Kidney (tissue), 22 donors: ENCODE measurements at places on chromosomes 2 and 18.

DNA sequence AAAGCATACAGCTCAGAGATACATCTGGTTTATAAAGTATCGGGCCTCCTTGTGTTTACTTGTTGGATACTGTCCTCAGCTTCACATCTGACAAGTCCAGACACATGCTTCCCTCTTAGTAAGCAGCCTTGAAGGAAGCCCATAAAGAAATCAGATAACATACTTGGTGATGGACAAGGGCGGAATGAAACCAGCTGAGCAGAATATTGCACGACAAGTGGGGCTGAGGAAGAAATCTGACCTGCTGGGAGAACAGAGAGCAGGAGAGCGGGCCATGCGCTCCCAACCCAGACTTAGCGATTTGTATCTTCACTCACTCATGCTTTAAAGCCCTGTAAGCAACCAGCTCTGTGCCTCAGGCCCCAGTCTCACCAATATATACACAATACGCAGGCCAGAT lies 208.4 kb downstream of the CDH20 start:
- no peak for DNase-seq

DNA sequence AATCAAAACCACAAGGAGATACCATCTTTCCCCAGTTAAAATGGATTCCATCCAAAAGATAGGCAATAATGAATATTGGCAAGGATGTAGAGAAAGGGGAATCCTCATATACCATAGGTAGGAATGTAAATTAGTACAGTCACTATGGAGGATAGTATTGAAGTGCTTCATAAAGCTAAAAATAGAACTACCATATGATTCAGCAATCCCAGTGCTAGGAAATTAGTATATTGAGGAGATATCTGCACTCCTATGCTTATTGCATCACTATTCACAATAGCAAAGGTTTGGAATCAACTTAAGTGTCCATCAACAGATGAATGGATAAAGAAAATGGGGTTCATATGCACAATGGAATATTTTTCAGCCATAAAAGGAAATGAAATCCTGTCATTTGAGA lies 251.2 kb downstream of the ZNF804A start:
- DNase-seq = no peak

GRCh38 chr2:172861098-172861497 lies 125.5 kb downstream of the RAPGEF4 start:
- no peak for DNase-seq

DNA sequence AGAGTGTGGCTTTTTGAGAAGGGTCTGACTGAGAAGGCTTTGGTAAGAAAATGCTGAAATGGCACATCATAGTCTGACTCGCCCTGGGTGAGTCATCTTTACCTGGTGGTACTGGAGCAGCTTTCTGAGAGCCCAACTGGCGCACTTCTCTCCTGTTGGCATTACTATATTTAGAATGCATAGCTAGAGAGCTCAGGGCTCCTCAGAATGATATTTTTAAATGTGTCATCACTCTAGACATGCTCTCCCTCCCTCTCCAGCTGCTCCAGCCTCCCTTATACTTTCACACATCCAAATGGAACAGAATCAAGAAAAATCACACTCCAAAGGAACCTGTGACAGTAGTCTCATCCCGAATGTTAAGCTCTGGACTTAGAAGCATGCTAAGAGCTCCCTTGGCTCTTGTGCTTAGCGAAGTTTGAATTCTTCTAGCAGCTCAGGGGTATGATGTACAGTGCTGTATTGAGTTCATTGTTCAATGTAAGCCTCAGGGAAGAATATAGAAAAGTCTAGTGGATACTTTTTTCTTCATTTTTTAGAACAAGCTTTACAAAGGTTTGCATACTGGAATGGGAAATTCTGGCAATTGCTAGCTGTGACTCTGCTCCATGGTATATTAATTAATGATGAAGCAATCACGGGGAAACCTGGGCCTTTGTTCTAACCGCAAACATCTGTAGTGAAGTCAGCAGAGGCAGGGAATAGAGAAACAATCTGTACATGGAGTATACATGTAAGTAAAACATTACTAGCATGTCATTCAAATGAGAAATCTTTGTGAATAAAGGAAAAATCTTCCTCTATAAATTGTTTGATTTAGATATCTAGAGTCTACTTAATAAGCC lies 751.2 kb upstream of the NRXN1 start:
- no peak for DNase-seq

DNA sequence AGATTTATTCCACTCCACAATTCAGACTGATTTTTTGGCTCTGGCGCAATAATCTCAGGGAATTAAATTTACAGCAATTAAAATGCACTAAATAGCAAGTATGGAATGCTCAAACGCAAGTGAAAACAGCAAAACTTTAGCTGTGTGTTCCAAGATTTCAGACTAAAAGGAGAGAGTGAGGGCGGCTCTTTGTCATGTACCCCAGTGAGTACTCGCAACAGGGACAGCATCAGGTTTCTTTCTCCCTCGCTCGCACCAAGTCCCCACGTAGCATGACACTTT lies 1.1 kb downstream of the ROCK2 start:
- DNase-seq = no peak
